Brain (organoid and tissue), 16 donors: ENCODE measurements at places on chromosomes 4 and X.

DNA sequence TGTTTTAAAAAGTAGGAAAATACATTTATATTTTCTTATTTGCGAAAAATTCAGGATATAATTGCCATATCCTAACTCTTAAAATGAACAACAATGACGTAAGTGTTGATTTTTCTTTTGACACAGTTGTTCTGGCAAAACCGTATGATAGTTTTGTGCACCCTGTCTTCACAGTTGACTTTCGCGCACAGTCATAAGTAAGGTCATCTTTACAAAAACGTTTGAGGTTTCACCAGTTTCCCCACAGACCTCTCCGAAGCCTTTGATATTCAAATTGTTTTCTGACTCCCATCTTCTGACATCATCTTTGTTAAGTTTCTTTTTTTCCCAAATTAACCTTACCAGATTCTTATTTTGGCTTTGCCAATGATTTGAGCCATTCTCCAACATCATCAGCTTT lies 48.1 kb upstream of the ATXN3L start:
- no peak for DNase-seq

DNA sequence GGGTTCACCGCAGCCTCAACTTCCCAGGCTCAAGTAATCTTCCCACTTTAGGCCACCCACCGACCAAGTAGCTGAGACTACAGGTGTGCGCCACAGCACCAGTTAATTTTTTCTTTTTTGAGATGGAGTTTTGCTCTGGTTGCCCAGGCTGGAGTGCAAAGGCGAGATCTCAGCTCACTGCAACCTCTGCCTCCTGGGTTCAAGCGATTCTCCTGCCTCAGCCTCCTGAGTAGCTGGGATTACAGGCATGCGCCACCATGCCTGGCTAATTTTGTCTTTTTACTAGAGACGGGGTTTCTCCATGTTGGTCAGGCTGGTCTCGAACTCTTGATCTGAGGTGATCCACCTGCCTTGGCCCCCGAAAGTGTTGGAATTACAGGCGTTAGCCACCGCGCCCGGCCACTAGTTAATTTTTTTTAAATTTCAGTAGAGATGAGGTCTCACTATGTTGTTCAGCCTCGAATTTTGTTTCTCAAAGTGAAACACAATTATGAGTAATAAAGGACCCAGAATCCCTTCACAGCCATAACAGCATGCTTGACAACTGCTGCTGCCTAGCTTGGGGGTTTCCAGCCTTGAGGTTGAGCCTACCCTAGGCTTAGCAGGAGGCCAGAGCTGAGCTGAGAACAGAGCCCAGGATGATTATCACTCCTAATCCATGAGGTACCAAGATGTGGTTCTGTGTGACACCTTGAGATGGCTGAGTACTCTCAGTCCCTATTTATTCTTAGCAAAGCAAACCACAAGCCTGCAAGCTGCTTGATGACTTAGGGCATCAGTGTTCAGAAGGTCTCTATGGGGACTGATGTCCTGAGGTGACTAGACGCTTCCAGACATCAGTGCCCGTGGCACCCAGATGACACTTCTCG lies 41.6 kb upstream of the NKRF start:
- DNase-seq, result no peak

DNA sequence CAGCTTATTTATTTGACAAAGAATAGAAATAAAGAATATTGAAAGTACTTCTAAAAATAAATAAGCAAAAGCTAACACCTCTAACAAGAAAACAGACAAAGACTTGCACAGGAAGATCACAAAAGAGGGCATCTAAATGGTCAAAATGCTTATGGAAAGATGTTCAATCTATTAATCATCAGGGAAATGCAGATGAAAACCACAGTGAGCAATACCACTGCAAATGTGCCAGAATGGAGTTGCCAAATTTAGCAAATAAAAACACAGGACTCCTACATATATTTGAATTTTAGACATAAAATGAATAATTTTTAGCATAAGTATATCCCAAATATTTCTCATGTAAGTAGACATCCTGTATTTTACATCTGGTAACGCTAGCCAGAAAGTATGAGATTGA lies 56.1 kb upstream of the HPGD start:
- no peak for DNase-seq

GRCh38 chr4:176102414-176103063 lies 36.9 kb downstream of the WDR17 start:
- no peak for DNase-seq

- no peak for DNase-seq
These were observed 242.3 kb upstream of the GRIA3 start for GRCh38 chrX:122941806-122942205.

DNA sequence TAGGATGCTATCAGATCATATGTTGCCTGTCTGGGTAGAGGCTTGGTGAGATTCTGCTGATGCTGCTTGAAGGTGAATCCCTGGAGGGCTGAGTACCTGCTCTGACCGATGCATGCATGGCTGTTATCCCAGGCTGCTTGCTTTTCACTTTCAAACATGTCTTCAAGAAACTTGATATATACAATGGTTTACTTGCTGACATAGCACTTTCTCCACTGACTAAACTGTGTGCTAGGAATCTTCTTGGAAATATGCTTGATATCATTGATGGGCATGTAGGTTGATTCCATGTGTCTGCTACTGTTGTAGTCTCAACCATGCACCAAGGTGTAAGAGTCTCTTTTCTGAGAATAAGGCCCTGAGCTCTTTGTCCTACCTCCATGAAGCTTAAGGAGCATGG lies 79.6 kb upstream of the WDR1 start:
- DNase-seq, result no peak

DNA sequence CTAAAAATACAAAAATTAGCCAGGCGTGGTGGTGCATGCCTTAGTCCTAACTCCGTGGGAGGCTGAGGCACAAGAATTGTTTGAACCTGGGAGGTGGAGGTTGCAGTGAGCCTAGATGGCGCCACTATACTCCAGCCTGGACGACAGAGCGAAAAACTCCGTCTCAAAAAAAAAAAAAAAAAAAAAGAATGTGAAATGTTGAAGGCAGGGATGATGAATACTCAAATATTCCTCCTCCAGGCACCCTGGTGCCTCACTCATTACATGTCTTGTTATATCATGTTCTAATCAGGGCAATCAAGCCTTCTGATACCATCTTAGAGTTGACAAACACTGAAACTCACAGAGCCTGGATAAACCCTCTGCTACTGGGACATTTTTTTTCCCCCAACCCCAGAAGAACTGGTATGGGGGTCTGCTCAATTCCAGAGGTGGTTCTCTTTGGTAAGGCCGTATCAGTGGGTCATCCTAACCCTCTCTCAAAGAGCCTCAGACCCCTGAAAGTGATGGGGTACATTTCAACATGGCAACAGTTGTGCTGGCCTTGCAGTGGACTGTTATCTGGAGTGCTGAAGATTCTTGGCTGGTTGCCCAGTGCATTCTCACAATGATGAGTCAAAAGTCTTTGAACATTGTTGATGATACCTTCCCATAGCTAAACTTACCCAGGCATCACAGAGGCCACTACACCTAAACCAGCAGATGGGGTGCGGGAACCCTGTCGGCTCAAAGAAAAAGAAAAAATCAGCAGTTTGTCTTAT lies 2.4 kb upstream of the SH3KBP1 start:
- DNase-seq, result no peak

DNA sequence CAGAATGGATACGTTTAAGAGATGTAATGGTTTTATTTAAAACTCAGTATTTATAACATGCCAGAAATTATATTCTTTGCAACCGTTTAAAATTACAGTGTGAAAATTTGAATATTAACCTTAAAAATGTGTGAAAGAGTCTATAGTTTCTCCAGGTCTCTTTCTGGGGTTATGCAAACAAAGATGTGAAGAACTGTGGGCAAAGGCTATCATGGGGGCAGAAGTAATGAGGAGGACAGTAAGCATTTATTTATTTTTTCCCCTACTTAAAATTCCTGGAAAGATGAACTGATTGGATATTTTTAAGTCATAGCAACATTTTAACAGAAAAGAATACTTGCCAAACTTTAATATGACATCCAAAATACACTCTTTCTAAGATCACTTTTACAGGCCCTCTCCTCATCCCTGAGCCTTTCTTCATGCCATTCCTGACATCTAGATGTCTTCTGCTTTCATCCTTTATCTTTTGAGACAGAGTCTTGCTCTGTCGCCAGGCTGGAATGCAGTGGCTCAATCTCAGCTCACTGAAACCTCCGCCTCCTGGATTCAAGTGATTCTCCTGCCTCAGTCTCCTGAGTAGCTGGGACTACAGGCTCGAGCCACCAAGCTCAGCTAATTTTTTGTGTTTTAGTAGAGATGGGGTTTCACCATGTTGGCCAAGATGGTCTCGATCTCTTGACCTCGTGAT lies 46.1 kb downstream of the TMEM131L start:
- no peak for DNase-seq

- DNase-seq, result peak; percentile 2
These were observed 107.5 kb upstream of the ACSL4 start for GRCh38 chrX:109840585-109840984.

GRCh38 chr4:57194068-57194611 lies 84.0 kb upstream of the IGFBP7 start:
- DNase-seq, result peak; percentile 63

GRCh38 chr4:168388890-168389289 lies 70.3 kb upstream of the DDX60 start:
- no peak for DNase-seq

DNA sequence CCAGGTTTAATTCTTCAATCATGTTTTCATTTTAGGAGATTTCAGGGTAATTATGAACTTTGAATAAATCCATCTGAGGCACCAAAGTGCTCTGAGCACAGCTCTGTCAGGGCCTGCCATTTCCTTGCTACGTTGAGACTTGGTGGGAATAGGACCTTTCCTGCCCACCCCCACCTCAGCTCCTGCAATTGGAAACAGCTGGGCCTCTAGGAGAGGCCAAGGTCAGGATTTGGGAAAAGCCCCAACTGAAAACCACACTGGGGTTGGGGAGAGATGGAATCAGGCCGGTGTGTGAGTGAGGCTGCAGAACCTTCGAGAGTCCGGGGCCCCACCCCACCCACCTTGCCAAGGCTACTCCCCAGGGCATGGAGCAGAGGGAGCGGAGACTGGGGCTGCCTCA lies 212.7 kb upstream of the BCOR start:
- no peak for DNase-seq

DNA sequence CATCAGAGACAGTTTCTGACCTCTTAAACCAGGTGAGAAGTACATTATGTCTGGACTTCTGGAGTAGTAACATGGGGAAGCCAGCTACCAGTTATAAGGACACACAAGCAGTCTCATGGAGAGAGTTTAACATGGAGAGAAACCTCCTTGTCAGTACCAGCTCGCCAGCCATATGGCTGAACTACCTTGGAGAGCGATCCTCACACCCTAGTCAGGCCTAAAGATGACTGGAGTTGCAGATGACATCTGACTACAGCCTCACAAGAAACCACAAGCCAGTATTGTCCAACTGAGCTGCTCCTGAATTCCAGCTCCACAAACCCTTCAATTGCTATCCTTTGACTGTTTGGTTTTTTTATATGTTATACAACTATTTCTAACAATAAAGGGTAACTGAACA lies 49.8 kb downstream of the PDHA2 start:
- no peak for DNase-seq
